ENCODE measurements at places on chromosomes 3 and 15.
A peak's percentile ranks its signal among the peaks of the same experiment; 100 is the strongest.

GRCh38 chr3:116743062-116743461 lies 33.5 kb downstream of the TUSC7 start:
- no peak for DNase-seq

- DNase-seq = no peak
Observed at GRCh38 chr3:39019299-39019698, 32.4 kb downstream of the SCN11A start.

DNA sequence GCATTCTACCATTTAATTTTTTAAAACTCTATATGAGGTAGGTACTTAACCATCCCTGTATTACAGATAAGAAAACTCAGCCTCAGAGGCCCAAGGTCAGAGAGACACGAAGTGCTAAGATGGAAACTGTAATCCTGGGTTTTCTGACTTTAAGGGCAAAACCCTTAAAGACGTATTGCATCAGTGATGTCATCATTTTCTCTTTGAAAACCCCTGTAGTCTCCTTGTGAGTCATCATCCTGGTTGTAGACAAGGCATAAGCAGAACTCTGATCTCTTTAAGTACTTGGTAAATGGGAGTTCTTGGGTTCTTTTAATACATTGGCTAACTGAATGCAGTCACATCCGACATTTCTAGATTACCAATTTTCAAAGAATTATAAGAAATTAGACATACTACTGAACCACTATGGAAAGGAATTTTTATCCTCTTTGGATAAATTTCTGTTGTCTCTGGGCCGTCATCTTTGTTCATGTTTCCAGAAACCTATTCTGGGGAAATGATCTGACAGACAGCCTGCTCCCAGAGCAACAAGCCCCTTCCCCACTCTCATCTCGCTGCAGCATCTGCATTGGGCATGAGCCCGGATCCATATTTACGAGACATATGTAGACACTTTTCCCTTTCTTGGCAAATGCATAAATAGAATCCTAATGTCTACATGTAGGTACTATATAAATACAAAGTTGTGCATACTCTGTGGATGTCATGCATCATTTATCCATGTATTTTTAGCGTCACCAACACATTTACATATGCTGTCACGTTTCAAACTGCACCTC lies 48.7 kb upstream of the MDFIC2 start:
- no peak for DNase-seq

DNA sequence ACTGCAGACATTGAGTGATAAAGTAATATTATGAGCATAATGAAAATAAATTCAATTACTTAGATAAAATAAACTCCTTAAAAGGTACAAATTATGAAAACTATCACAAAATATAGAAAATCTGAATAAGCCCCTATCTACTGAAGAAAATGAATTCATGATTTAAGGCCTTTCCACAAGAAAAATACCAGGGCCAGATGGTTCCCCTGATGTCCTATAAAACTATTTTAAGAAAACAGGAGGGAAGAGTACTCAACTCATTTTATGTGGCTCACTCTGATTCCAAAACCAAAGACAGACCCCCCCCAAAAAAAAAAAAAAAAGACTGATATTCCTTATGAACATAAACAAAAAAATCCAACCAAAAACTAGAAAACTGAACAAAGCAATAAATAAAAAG lies 59.9 kb downstream of the ADAM10 start:
- DNase-seq = peak; percentile 55

GRCh38 chr3:155744010-155744625 lies 753 bp downstream of the PLCH1 start:
- DNase-seq = peak; percentile 52

DNA sequence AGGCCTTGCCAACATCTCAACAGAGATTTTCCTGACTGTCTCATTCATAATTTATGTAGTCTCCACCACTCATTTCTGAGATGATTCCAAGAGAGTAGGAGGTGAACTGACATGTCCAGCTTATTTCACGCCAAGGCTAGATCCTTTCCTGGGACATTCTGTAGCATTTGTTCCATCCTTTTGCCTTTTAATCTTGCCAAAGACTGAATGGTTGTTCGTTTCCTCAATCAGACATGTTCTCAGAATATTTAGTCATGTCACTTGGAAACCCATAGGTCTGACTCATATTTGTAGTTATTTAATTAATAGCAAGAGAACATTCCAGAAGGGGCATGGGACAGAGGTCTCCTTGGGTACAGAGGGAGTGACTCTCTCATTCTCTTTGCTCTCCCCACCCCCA lies 80.9 kb downstream of the DHX36 start:
- no peak for DNase-seq

- no peak for DNase-seq
Observed at GRCh38 chr15:75696311-75696720, 16.3 kb downstream of the CSPG4 start.

DNA sequence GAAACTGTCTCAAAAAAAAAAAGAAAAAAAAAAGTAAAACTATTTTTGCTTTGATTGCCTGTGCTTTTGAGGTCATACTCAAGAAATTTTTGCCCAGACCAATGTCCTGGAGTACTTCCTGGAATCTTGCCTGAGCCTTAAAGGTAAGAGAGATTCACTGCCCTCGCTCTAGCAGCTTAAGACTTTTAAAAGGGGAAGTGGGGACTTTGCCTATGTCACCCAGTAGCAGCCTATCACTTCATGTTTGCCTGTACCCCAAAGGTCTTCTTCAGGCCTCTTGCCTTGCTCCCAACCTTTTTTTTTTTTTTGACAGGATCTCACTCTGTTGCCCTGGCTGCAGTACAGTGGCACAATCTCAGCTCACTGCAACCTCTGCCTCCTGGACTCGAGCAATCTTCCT lies 18.9 kb upstream of the GOLGB1 start:
- DNase-seq = no peak

DNA sequence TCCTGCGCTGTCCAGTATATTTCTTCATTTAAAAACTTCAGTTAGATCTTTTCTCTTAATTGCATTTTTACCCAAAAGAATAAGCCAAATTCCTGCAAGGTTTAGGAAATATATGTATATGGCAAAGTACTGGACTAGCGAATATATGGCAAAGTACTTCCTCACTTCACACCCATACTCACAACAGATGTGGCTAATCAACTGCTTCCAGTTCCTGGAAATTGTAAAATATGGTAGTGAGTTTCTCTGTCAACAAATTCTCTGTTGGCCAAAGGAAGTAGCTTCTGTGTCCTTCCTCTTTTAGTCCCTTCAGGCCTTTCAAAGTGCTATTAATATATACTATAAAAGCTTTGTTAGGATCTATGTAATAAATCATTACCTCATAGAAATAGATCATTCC lies 22.0 kb downstream of the GPR15 start:
- no peak for DNase-seq

DNA sequence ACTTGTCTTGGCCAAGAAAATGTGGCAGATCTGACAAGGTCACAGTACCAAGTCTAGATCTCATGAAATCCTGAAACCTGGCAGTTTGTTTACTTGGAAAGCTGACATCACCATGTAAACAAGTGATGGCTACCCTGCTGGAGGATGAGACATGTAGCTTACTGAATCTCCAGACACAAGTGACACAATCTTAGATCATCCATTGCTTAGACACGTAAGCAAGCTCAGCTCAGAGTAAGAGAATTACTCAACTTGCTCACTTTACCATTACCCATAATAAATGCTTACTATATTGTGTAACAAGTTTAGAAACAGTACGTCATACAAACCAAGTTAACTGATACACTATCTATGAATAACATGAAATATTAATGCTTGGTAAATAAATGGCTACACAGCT lies 263.8 kb downstream of the TBC1D5 start:
- no peak for DNase-seq

DNA sequence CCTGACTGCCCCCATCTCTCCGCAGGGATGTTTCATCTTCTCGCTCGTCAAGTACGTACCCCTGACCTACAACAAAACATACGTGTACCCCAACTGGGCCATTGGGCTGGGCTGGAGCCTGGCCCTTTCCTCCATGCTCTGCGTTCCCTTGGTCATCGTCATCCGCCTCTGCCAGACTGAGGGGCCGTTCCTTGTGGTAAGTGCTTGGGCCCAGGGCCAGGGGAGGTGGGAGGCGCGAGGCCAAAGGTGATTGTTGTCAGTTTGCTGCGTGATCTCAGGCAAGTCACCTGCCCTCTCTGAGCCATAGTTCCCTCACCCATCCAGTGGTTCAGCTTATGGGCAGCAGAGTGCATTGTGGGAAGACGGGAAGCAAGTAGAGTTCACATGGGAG lies 58.5 kb downstream of the GRIP2 start:
- DNase-seq = no peak

DNA sequence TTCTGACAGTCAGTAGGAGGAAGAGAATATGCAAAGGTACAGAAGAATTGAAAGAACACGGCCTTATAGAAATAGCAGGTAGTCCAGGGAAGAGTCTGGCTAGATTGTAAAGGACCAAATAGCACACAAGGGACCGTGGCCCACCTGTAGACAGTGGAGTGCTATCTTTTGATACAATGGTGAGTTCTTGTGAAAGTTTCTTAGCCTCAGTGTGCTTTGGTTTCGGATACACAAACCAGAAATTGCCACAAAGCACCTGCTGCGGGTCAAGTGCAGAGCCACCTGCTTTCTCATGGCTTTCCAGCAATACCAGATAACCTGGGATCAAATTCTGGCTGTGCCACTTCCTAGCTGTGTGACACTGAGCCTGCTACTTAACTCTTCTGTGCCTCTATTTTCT lies 36.6 kb upstream of the TUBGCP5 start:
- no peak for DNase-seq

DNA sequence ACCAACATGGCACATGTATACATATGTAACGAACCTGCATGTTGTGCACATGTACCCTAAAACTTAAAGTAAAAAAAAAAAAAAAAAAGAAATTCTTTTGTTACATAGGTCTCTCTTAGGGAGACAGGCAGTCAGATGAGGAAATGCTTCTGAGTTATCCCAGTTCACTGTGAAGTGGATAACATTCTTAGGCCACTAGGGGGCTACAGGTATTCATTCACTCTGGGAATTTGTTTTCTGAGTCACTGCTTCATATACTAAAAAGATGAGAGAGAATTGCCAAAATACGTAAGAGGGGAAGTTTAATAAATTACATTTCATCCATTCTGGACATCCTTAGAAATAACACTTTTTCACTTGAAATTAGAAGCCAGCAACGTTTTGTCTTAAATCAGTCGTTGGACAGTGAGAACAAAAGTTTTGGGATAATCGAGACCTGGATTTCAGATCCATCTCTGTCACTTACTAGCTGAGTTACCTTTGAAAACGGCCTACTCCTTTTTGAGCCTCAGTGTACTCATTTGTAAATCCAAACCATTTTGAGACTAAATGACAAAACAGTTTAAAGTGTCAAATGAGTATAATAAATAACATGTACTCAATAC lies 738.4 kb upstream of the ALCAM start:
- peak; percentile 13 for DNase-seq

DNA sequence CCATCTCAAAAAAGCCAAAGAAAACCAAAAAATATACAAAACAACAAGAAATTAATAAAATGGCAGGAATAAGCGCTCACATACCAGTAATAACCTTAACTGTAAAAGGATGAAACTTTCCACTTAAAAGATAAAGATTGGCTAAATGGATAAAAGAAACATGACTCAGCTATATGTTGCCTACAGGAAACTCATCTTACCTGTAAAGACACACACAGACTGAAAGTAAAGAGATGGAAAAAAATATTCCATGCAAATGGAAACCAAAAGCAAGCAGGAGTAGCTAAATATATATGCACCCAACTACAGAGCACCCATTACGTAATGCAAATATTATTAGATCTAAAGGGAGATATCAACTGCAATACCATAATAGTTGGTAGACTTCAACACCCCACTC lies 49.7 kb downstream of the ADAM10 start:
- no peak for DNase-seq

DNA sequence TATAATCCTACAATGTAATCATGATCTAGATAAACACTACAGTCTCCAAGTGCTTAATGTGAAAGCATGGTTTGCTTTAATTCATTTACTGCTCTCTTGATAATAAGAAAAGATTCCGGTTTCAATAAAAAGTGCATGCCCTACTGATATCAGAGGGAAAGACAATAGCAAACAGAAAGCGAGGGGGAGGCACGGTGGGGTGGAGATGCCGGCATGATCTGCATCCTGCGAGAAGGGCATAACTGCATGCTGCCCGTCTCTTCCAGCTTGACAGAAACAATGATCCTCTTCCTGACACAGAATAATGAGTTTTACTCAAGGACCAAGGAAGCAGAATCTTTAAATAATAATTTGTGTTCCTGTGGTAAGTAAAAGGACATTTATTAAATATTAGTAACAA lies 51.7 kb downstream of the GOLIM4 start:
- no peak for DNase-seq

GRCh38 chr3:114034787-114035545 lies 21.4 kb downstream of the CCDC191 start:
- DNase-seq = no peak

GRCh38 chr15:45743426-45744235 lies 108.8 kb downstream of the SQOR start:
- DNase-seq = no peak

DNA sequence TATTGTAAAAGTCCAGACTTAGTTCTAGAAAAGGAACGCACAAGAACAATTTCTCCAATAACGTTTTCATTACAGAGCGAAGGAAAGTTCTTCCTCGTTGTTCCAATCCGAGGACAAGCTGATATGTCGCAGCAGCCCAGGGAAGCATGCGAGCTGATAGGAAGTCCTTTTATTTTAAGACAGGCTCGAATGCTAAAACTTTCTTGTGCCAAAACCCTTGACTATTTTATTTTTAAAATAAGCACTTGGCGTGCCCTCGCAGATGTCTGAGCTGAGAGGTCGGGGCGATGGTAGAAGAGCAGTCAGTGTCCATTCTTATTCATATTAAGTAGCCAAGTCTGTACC lies 433 bp upstream of the MITF start:
- DNase-seq = no peak

DNA sequence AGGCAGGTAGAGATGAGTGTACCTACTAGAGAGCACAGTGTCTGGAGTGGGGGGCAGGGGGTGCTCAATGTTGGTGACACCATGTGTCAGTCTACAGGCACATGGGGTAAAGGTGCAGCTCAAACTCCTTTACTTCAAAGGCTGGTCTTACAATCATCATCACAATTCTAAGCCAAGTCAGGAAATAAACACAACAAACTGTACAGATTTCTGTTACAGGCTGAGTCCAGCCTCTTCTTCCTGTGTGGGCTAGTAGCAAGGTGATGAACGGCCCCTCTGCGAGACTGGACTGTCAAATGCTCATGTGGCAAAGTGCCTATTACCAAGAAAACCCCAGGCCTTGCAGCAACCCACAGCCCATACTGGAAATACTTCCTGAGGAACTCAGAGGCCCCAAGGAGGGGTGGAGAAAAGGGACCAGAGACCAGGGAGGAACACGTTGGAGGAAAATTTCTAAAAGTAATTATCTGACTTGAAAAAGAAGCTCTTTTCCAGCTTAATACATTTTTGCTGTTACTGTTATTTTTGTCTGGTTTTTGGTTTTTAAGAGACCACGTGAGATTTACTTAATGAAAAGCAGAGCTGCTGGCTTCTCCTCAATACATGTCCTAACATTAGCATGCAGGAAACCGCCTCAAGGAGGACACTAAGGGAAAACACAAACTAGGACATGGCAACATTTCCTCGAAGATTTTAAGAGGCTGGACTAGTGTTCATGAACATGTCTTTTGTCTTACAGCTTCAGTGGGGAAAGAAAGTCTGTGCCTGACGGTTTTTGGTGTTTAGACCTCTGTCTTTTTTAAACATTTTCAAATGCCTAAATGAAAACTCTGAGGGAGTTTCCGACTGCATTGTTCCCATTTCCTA lies 29.5 kb downstream of the TBC1D2B start:
- no peak for DNase-seq
